ENCODE measurements at places on chromosomes 4 and X.

- peak; percentile 77 for DNase-seq
These were observed 21.8 kb downstream of the TXLNG start for GRCh38 chrX:16807976-16808542.

- DNase-seq: no peak
These were observed 246.6 kb downstream of the OPHN1 start for GRCh38 chrX:68186552-68187262.

GRCh38 chr4:101801958-101802357, 11.4 kb downstream of the BANK1 start:
- no peak for DNase-seq

- DNase-seq: no peak
These were observed 188.9 kb downstream of the CAMK2D start for GRCh38 chr4:113572620-113573019.
